Posterior cingulate gyrus (tissue), 11 donors: ENCODE measurements at places on chromosomes 13 and 19.

- DNase-seq = no peak
Observed at GRCh38 chr13:43085545-43085944, 62.2 kb downstream of the DNAJC15 start.

GRCh38 chr19:16200038-16201010, 2.6 kb downstream of the AP1M1 start:
- no peak for DNase-seq

GRCh38 chr19:10968527-10969135, 7.8 kb downstream of the SMARCA4 start:
- no peak for DNase-seq

DNA sequence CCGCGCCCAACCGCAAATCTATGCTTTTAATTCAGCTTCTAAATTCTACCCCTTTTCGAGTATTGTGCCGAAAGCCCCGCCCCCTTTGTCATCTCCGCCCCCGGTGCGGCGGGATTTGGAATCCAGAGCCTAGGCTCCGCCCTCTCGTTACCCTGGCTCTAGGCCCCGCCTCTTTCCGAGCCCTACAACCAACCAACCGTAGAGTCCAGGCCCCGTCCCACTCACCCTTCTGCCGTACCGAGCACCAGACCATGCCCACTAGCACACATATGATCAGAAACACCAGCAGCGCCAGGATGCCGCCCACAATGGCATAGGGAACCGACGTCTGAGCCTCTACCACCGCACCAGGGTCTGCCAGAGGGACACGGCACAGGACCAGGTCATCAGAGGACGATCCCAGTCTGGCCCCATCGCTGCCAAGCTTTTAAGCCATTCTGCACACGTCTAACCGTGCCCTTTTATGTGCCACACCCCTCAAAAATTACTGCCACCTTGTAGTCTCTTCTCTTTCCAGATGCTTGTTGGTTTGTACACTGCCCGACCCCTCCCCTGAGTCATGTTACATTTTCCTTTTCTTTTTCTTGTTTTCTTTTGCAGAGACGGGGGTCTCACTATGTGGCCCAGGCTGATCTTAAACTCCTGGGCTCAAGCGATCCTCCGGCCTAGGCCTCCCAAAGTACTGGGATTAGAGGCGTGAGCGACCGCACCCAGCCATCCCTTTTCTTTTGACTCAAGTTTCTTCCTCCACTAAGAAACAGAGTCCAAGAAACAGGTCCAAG, 4.7 kb upstream of the ZNF428 start:
- DNase-seq = no peak

DNA sequence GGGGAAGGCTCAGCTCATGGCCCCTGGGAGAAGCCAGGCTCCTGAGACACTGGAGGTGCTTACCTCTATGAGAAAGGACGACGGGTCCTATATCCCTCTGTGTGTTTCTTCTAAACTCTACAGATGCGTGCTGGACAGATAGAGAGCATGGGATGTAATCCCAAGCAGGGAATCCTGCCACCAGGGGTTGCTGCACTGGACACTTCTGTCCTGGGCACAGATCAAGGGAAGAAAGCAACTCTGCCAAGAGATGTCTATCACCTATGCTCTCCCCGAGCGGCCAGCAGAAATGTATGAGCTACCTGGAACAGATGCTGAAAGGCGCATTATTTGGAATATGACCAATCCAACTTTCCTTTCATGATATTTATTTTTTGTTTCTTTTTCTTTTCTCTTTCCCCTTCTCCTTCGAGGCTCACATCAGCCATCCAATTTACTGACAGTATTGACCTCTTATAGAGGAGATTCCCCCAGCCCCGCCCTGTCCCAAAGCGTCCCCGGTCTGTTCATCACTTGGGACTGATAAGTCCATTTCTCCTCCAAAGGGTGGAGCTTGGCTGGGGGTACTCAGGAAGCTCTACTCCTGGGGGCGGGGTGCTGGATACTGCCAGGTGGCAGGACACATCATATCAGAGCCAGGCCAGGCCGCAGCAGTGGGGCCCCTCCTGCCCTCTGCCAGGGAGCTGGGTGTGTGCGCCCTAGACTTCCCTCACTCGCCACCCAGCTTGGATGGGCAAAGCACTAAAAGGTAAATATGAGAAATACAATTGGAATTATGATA, 34.2 kb downstream of the TSHZ3 start:
- no peak for DNase-seq

DNA sequence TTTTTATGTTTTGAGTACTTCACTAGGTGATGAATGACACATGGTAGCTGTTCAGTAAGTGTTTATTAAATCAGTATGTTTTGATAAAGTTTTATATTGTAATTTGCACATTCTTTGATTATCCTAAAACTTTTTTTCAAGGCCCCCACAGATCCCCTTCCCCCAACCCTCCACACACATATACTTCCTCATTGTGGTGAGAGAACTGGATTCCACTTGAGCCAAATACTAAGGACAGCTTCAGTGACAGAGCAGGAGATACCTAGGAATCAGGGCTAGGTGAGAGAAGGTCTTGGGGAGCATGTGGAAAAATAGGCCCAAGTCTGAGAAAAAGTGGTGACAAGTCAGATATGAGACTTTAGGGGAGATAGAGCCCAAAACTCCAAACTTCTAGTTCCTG, 174.6 kb downstream of the TDRD3 start:
- no peak for DNase-seq

- no peak for DNase-seq
Observed at GRCh38 chr19:31500197-31500830, 151.1 kb upstream of the TSHZ3 start.

- DNase-seq = no peak
Observed at GRCh38 chr13:90438576-90438975, 908.9 kb upstream of the MIR17HG start.

DNA sequence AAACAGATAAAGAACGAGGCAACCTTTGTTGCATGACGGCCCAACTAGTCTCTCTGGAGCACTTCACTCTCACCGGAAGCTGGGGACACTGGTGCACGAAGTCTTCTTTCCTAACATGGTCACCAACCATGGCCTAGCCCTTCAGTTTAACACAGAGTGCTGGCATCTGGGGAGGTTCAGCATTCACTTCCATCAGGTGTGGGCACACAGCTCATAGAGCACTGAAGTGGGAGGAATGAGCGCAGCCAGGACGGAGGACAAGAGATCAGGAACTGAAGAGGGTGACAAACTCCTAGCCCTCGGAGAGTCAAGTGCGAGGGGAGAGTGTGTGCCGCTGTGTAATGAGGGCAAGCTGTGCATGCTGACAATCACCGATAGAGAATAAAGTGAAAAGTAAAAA, 92.4 kb downstream of the CDADC1 start:
- no peak for DNase-seq

GRCh38 chr13:79486433-79487188, 5.7 kb downstream of the NDFIP2 start:
- DNase-seq = no peak

- no peak for DNase-seq
Observed at GRCh38 chr13:93797463-93797862, 570.9 kb downstream of the GPC6 start.
